Activated CD4-positive, alpha-beta T cell treated with anti-CD3 and anti-CD28 coated beads for 4 hours (primary cell): ENCODE measurements at places on chromosomes 12 and 14.

DNA sequence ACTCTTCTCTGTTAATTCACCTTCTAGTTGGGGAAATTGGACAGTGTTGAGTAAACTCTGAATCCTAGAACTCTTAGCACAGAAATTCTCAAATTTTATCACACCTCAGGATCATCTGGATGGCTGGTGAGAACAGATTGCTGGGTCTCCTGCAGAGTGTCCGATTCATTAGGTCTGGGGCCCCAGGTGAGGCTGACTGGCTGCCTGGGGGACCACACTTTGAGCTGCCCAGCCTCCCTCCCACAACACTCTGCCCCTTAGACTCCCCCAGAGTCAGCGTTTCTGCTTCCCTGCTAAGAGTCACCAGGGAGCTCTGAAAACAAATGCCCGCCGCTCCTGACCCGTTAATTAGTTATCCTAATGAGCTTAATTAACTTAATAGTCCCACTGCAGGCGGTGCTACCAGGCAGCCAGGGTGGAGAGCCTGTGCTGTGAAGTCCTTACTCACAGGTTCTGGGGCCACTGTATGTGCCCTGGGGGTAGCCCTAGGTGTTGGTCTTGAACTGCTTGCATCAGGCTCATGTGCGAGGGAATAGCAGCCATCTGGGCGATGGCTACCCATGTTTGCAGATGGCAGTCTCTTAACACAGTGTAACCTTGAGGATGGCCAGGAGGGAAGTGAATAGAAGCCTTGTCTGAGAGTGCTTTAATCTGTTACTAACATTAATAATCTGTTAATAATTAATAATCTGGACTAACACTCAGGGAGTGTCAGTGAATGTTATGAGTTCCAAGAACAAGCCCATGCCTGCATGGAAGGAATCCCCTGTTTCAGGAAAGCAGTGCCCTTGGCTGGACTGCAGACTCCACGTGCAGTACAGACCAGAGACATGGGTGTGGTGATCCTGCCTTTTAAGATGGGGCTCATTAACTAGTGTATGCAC, 35.6 kb downstream of the AACS start:
- DNase-seq, result no peak

DNA sequence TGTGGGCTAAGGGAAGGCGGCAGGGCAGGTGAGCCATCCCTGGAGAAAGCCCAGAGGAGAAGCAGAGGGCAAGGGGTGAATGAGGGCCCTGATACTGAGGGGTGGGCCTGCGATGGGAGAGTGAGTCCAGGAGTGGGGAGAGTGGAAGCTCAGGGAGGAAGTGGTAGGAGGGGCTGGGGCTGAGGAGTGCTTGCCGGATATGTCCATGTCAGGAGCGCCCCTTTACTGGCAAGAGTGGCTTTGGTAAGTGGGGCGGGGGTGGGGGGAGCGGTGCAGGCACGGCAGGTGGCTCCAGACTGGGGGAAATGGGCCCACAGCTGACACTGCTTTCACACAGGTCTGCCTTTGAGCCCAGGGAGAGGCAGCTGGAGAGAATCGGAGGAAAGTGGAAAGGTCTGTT, 86.4 kb upstream of the GPR68 start:
- DNase-seq, result no peak

DNA sequence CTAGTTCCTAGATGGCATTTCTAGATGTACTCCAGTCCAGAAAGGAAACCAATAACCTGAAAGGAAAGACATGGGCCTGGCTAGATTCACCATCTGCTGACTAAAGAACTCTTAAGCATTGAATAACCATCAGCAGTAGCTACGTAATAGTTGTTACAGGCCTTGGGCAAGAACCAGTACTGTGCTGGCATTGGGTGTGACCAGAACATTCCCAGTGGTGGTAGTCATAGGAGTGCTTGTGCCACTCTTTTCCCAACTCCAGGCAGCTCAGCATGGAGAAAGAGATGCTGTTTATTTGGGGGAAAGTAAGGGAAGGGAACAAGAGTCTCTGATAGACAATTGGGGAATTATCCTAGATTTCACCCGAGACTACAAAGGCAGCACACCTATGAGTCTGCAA, 333.3 kb downstream of the SLC16A7 start:
- DNase-seq, result no peak

DNA sequence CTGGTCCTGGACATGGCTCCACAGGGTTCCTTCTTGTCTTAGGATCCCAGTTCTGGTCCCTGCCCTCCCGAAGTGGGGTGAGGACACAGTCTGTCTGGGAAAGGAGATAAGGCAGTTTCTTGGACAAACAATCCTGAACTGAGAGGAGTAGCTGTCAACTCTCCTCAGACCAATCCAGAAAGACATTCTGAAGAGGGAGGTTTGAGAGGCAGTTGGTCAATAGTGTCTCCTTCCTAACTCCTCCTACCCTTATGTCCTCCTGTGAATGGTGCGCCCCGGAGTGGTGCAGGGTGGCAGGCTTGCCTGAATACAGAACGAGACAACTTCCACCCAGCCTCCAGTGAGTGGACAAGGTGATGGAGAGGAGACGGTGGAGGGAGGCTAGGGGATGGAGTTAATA, 15.4 kb upstream of the ASIC1 start:
- DNase-seq, result no peak
